ENCODE measurements at places on chromosomes 16 and 17.

DNA sequence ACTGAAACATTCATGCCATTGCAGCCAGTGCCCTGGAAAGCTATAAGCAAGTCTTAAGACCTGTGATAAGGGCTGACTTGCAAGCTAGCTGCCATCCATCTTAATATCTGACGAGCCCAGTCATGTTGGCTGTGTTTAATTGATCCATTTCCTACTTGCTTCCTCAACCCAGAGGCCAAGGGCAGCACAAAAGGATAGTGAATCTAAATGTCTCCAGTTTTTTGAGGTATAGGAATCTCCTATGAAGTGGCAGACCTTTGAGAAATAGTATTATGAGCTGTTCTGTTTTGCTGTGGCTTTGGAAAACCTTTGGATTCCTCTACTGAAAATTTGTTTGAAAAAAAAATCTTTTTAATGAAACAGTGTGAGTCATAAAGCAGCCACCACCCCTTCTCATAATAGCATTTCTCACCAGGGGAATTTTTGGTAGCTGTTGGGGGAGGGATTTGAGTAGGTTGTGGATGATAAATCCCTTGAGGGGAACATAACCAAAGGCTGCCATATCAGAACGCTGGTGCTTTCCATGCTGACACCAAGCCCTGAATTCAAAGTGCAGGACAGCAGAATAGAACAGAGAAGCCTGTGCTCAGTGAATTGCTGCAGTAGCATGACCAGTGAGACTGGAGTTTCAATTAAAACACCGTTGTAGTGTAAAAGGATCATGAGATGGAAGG is 12.9 kb downstream of the ZNRF1 start:
- DNase-seq = peak; percentile 19

- no peak for DNase-seq
These were observed 7.3 kb downstream of the VAT1 start for GRCh38 chr17:43014649-43015542.

- no peak for DNase-seq
These were observed 537 bp downstream of the PALB2 start for GRCh38 chr16:23640615-23640930.

DNA sequence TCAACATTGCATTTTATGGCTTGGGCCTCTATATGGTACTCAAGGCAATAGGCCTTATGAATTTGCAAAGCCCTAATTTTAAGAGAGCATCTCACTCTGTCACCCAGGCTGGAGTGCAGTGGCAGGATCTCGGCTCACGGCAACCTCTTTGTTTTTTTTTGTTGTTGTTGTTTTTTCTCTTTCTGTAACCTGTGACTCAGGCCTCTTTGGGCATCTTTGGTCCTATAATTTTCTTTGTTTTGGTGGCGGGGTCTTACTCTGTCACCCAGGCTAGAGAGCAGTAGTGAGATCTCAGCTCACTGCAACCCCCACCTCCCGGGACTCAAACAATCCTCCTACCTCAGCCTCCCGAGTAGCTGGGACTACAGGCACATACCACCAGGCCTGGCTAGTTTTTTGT is 21.8 kb upstream of the HERPUD1 start:
- no peak for DNase-seq

DNA sequence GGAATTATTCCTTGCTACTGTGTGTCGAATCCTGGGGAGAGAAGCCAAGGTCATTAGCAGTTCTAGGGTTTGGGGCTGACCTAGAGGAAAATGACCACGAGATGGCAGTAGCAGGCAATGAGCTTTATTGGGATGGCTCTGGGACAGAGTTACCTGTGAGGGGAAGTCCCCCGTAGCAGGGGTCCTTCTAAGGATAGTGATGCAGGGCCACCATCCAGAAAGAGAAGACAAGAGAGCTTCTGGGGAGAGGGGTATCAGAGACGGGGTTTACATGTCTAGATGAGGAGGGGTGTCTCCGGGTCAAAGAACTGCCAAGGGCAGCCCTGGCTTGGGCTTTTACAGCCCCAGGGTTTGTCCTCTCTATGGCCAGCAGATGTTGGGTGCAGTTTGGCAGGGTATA is 6.4 kb upstream of the GGT6 start:
- peak; percentile 16 for DNase-seq

- DNase-seq = no peak
These were observed 287.3 kb downstream of the WWOX start for GRCh38 chr16:78386557-78387324.

DNA sequence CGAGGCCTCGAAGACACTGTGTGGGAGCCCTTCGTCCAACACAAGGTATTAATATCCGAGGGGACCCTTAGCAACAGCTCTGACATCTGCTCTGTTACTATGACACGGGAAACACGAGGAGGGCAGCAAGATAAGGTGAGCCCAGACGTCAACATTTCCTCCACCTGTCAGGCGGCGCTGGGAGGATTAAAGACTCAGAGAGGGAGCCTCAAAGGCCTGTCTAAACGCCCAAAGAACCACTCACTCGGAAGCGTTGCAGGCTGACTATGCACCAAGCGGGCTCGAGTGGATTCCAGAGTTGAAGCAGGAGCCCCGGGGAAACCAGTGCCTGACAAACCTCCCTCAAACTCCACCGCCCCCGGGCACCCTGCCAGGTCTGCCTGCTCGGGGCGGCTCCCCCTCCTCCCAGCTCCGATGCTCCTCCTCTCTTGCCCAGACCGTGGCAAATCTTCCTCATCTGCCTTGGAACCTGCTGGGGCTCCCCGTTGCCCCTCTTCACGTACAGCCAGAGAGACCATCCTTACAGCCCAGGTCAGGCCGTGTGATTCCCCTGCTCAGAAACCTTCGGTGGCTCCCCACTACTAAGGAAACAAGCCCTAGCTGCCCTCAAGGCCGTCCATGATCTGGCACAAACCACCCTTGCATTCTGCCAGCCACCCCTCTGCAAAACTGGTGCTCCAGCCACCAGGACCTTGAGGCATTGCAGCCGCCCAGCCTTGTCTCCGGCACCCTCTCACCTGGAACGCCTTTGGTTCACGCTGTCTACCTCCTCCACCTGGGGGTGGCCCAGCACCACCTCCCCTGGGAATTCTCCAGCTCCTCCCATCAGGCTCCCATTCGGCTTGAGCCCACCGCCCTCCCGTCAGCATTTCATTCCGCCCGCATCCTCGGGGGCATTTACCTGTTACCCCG is 16.2 kb downstream of the RPH3AL start:
- DNase-seq = peak; percentile 49

DNA sequence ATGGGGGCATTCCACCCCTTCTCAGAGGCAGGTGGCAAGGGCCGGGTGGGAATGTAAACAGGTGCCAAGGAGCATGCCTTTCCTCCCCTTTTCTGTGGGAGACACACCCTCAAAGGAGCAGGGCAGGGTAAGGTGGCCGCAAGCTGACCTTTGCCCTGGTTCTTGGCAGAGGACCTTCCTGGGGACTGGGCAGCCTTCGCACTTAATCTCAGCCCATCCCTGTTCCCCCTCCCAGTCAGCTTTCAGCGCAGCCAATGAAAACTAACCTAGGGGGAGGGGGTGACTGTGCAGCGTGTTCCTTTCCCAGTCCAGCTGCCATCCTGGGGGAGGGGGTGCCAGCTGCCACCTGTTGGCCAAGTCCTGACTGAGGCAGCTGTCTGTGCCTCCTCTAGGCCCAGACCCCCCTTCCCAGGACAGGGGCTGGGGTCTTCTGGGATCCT is 2.8 kb downstream of the TRAF4 start:
- DNase-seq = no peak

- DNase-seq = no peak
These were observed 7.7 kb downstream of the CYB561 start for GRCh38 chr17:63438092-63439051.

- no peak for DNase-seq
These were observed 141.1 kb downstream of the MRM1 start for GRCh38 chr17:36742267-36743000.

DNA sequence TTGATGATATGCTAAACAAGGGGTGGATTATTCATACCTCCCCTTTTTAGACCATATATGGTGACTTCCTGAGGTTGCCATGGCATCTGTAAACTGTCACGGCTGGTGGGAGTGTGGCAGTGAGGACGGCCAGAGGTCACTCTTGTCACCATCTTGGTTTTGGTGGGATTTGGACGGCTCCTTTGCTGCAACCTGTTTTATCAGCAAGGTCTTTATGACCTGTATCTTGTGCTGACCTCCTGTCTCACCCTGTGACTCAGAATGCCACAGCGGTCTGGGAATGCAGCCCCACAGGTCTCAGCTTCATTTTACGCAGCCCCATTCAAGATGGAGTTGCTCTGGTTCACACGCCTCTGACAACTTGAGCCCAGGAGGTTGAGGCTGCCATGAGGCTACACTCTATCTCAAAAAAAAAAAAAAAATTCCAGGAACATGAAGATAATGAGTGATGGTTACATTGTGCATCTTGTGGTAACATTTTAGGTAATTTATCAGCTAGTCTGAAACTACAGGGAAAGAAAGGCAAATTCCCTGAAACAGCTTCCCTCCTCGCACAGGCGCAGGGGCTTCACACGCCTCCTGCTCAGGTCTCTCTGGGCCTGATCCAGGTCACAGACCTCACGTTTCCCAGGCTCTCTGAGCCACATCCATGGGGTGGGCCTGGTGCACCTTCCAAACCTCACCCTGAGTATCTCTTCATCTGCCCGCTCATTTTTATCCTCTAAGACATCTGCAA is 15.3 kb upstream of the UBE2I start:
- no peak for DNase-seq

GRCh38 chr16:19639986-19640421 is 78.0 kb downstream of the KNOP1 start:
- no peak for DNase-seq

GRCh38 chr16:11276896-11277593 is 765 bp upstream of the PRM2 start:
- no peak for DNase-seq

DNA sequence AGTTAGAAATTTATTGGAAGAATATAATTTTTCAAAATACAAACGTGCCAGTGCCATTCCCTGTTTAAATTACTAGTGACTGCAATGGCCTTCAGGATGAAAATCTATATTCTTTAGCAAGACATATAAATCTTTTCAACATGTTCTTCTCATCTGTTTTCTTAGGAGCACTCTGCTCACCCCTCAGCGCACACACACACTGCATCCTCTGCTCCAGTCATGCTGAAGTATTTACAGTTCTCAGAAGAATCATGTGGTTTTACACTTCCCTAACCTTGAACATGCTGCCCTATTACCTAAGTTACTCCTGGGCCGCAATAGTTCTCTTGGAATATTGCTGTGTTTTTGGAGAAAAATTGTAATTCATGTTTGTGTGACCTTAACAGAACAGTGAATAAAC is 820.6 kb downstream of the CDH8 start:
- no peak for DNase-seq
